Stimulated activated CD8-positive, alpha-beta memory T cell treated with anti-CD3 and anti-CD28 coated beads, Interleukin-4, amount 100 ng/mL, for 1 hour (primary cell): ENCODE measurements at places on chromosomes 16 and 17.

- DNase-seq, result no peak
These were observed 187.5 kb upstream of the SDK2 start for GRCh38 chr17:73831699-73832098.

- no peak for DNase-seq
These were observed 30.6 kb downstream of the TRPV3 start for GRCh38 chr17:3526971-3527370.

DNA sequence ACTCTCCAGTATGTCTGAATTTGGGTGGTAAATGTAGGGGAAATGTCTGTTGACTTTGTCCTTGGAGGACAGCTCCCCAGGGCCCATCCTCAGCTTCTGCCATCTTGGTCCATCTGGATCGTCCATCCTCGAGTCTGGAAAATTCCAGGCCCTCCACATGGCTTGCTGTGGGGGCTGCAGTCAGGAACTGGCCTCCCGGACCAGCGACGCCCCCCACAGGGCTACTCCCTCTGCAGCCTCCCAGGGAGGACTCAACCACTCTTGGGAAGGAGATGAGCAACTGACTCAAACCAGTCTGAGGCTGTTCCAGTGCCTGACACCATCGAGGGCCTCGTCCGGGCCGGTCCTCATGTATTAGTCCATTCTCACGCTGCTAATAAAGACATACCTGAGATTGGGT is 5.5 kb upstream of the ZG16B start:
- no peak for DNase-seq

GRCh38 chr16:50602531-50603205 is 54.5 kb downstream of the NKD1 start:
- DNase-seq, result no peak

DNA sequence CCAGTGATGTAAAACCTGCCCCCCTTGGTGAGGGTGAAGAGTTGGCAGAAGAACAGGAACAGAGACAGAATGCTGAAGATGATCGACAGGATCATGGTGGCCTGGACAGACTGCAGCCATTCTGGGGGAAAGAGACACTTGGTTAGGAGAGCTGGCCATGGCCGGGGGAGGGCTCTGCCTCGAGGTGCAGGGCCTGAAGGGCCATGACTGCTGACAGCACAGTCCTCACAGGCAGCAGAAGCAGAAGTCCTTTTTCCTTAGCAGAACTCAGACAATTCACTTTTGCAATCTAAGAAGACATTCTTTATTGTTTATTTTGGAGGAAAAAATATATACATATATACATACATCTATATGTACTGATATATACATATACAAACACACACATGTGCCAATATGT is 25.6 kb downstream of the PMP22 start:
- DNase-seq, result no peak

GRCh38 chr17:58382108-58382871 is 30.3 kb upstream of the SUPT4H1 start:
- no peak for DNase-seq

- no peak for DNase-seq
These were observed 18.5 kb upstream of the TERF2 start for GRCh38 chr16:69404275-69404805.

DNA sequence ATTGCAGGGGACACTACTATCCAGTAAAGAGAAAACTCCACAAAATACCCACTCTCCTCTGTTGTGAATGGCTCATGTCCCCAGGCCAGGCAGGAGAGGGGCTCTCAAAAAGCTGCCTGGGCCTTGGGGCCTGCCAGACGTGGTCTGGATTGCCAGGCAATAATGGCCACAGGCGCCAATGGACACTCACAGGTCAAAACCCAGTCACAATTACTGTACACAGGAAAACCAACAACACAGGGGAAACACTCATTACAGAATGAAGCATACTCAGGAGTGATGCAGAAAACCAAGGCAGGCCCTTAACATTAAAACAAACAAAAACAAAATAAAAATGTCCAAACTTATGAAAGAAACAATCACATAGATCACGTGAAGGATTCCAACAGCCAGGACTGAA is 35.1 kb upstream of the SREBF1 start:
- no peak for DNase-seq

GRCh38 chr16:75217389-75217851 is 1.4 kb upstream of the CTRB1 start:
- DNase-seq, result no peak

- DNase-seq, result no peak
These were observed 5.3 kb upstream of the HEXD start for GRCh38 chr17:82412535-82413520.

DNA sequence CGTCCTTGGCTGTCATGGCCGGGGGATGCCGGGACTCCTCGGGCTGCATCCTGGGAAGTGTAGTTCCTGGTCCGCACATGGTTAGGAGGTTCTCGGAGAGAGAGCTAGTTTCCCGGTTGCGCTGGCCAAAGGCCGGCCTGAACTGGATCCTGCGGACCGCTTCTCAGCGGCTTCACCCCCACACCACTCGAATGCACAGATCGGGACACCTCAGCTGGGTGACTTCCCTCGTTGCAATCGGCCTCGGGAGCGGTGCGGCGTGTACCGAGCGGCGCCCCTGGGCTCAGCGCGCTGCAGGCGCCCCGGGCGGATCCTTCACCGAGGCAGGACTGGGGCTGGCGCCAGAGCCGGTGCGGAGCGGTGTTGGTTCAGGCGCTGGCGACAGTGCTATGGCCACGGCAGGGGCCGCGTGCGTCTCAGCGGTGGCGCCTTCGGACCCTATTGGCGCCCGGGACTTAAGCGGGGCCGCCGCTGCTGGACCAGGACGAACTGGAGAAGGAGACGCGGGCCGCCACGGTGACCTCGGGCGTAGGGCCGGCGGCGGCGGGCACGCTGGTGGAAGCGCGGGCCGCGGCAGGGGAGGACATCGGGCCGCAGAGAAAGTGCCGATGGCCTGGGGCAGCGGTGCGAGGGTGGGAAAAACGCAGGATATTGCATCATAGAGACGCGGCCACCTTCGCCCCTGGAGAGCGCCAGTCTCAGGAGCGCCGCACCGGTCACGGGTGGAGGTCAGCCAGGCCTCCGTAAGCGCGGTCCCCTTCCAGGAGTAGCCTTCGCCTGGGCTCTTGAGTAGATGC is 11.4 kb downstream of the ZNF629 start:
- DNase-seq, result no peak

- DNase-seq, result no peak
These were observed 677 bp downstream of the CBX1 start for GRCh38 chr17:48100591-48101011.

DNA sequence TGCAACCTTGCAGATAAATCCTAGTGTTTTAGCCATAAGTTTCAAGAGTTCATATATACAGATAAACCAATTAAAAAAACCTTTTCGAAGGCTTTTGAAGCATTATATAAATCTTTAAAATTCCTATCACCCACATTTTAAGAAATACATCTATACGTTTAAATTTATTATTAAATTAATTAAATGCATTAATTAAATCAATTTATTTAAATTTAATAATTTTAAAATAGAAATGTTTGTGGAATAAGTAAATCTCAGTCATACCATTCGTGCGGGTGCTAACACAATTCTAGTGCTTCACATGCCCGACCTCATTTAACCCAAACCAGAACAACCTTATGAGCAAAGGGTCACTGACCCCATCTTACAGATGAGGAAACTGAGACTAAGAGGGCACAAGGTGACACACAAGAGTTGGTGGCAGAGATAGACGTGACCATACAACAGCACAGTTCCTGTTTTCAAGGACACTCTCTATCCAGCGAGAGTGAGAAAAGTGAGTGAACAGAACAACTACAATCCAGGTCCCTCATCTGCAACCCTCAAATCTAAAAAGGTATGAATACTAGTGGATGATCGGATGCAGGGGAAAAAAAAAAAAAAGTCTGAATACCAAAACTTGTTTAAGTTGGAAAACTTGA is 1.4 kb downstream of the NSMCE1 start:
- DNase-seq, result no peak

DNA sequence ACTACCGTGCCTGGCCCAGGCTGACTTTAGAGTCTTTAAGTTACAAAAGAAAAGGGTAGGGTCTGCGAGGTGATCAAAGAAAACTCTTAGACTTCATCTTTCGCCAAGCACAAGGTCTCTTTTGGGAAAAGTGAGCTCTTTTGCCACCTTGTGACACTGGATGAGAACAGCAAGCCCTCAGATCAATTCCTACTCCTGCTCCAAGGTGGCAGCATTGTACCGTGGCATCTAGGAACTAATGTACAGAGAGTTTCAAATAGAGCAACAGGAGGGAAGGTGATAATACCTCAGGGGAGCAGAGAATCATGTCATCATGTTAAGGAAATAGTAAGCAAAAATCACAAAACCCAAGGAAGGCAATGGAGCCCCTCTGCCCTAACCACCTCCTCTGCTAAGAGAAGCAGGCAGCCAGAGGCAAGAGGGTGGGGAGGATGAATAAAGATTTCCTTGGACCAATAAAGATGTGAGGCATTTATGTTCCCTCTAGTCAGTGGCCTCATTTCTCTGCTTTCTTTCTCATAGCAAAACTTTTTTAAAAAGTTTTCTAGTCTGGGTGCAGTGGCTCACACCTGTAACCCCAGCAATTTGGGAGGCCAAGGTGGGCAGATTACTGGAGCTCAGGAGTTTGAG is 2.1 kb upstream of the C17orf78 start:
- no peak for DNase-seq

DNA sequence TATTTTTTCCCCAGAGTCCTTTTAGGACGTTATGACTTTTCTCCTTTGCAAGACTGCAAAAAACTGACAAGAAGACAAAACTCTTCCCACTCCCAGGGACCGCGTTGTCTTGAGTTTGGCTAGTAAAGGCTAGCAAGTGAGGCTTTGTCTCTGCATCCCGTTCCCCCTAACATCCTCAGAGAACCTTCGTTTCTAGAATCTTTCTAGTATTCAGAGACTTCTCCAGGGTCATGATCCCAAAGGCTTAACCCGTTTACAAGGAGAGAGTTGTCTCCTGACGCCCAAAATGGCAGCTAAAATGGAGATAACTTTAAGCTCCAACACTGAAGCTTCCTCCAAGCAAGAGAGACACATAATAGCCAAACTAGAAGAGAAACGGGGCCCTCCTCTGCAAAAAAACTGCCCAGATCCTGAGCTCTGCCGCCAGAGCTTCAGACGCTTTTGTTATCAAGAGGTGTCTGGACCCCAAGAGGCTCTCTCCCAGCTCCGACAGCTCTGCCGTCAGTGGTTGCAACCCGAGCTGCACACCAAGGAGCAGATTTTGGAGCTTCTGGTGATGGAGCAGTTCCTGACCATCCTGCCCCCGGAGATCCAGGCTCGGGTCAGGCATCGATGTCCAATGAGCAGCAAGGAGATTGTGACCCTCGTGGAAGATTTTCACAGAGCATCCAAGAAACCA is 843 bp downstream of the ZNF174 start:
- no peak for DNase-seq

- DNase-seq, result no peak
These were observed 147.0 kb upstream of the RBFOX1 start for GRCh38 chr16:7185689-7186088.

- DNase-seq, result peak; percentile 51
These were observed 129.5 kb downstream of the ANKRD11 start for GRCh38 chr16:89360760-89361435.

DNA sequence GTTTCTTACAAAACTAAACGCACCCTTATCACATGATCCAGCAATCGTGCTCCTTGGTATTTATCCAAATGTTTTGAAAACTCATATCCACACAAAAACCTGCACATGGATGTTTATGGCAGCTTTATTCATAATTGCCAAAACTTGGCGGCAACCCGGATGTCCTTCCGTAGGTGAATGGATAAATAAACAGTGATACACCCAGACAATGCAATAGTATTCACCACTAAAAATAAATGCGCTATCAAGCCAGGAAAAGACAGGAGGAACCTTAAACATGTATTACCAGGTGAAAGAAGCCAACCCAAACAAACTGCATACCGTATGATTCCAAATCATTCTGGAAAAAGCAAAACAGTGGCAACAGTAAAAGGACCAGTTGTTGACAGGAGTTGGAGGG is 10.0 kb downstream of the SPATA32 start:
- no peak for DNase-seq

DNA sequence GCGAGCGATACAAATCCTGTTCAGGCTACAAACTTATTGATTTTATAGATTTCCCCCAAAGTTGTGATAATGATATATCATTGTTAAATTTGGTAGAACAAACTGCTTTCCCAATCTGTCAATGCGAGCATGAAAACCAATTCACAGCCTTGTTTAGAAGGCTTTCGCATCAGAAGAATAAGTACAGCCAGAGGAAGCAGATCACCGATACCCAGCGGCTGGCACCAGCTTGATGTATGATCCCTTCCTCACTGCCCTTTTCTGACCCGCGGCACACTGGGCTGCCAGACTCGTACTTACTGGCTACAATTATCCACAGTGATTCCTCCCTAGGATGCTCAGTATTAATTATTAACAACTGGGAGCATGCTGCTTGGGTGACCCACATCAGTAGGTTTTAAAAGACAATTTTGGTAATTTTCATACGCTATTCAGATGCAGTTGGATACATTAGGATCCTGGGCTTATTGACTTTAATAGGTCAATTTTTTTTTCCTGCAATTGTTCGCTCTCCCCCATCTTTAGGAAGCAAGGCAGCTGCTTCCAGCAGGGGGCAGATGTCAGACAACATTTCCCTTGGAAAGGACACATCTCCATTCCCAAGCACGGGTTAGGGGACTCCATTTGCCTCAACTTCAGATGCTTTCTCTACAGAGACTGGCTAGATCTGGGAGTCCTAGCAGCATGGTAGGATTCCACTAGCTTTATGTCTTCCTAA is 582.7 kb upstream of the PSMD7 start:
- DNase-seq, result no peak

DNA sequence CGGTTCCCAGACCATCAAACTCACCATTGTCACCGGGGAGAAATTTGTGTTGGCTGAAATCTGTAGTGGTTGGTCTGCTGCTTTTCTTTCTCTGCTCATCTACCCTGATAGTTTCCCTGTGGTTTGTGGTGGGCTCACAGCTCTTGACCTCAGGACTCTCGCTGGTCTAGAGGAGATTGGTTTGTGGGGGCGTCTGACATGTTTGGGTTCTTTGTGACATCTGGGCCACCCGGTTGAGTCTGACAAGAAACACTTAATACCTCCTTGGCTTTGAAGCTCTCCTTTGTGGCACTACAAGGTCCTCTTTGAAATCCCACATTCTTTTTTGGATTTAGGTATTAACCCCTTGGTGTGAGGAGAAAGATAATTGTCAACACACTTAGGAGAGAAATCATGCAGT is 662.0 kb downstream of the WWOX start:
- DNase-seq, result no peak

DNA sequence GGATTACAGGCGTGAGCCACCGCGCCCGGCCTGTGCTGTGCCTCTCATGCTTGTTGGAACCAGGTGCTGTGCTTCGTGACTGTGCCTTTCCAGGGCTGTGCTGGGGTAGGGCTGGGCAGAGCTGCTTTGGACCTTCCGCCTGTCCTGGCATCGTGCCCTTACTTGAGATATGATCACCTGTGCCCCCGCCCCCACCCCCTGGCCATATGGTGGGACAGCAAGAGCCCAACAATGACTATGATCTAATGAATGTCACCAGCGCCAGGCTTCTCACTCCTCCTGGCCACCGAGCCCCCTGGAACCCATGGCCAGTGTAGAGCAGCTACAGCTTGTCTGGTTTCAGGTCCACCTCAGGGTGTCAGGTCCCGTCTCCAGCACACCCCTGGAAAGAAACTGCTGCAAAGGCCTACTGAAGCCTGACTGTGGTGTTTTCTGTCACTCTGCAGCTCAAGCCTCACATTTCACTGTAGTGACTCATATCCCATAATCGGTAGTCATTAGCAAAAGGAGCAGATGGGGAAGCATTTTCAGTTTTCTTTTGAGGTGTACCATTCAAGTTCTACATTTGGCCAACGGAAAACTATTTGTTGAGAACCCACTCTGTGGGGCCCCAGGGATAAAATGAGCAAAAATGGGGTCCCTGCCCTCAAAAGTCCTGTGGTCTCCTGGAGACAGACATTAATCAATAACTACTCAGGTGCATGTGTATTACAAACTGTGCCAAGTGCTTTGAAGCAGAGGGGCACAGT is 22.1 kb downstream of the FCSK start:
- no peak for DNase-seq
